ENCODE measurements at places on chromosomes 16 and 17.

- DNase-seq, result no peak
Observed at GRCh38 chr17:17760350-17760749, 76.4 kb downstream of the SREBF1 start.

- DNase-seq, result no peak
Observed at GRCh38 chr16:68644296-68644695, 814 bp upstream of the CDH3 start.

DNA sequence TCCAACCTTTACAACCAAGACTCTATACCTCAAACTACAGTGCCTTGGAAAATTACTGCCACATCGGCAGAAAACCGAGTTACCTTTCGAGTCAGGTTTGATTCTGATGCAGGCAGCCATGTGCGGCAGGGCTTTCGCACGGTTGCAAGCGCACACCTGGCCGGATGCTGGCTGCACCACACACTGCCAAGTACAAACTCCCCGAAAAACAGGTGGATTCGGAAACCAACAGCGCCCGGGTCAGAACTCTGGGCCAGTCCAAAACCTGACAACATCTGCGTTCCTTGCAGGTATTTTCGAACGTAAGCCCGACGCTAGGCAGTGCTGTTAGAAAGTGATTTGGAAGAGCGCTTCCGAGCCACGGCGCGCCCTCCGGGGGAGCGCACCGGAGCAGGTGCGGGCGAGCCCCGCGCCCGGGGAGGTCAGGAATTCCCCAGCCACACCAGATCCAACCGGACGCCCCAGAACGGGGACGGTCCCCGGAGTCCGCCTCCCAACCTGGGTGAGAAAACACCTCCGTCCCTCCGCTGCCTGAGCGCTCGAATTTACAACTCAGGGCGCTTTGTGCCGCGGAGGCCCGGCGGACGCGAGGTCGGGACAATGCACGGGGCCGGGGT, 1.2 kb downstream of the USP7 start:
- DNase-seq, result no peak

GRCh38 chr16:87921236-87921773, 15.0 kb downstream of the CA5A start:
- DNase-seq, result no peak

- no peak for DNase-seq
Observed at GRCh38 chr17:71849783-71850768, 270.7 kb upstream of the SOX9 start.

GRCh38 chr16:80114699-80115098, 426.1 kb upstream of the DYNLRB2 start:
- DNase-seq, result no peak

- DNase-seq, result no peak
Observed at GRCh38 chr16:86772671-86773353, 194.5 kb downstream of the FOXL1 start.

DNA sequence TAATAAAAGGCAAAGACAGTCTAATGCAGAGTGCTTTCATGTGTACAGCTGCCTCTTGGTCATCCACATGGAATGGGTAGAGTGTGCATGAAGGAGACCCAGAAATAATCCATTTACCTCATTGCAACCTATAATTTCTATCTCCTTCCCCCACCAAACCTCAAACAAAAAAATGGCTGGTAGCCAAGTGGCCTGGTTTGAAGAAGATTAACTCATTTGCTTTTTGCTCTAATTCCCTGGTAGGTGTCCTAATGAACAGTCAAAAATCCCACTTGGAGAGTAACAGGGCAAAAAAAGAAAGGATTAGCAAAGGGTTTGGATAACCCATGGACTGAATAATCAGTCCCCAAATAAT, 13.0 kb upstream of the LYRM9 start:
- no peak for DNase-seq

- no peak for DNase-seq
Observed at GRCh38 chr17:56431736-56432135, 161.8 kb upstream of the NOG start.

DNA sequence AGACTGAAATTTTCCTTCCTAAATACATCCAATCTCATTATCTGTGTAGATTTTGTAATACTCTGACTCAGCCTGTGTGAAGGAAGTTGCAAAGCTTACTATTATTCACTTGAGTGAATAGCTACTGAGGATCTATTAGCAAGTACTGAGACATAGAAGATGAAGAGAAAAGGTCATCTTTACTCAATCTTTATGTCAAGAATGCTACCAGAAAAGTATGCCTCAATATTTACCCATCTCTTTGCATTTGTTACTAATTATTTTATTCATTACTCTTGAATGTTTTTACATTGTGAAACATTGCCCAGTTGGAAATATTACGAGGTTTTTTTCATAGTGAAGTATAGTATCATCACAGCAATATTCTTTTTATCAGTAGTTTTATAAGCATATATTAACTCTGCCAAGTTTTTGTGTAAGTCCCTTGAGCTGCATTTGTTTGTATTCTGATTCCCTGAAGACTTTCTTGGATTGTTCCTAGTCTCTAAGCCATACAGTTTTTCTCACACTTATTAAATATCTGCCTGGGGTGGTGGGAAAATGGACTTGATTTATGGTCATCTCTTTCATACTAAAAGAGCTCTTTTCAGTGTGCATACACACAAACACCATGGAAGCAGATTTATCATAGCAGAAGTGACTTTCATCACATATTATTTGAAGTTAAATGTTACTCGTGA, 110.4 kb downstream of the MRTFB start:
- DNase-seq, result no peak

- DNase-seq, result no peak
Observed at GRCh38 chr16:73023752-73024570, 24.0 kb downstream of the ZFHX3 start.

GRCh38 chr17:18993905-18994526, 10.5 kb downstream of the FAM83G start:
- DNase-seq, result no peak

GRCh38 chr17:71287071-71287823, 833.6 kb upstream of the SOX9 start:
- DNase-seq, result no peak

DNA sequence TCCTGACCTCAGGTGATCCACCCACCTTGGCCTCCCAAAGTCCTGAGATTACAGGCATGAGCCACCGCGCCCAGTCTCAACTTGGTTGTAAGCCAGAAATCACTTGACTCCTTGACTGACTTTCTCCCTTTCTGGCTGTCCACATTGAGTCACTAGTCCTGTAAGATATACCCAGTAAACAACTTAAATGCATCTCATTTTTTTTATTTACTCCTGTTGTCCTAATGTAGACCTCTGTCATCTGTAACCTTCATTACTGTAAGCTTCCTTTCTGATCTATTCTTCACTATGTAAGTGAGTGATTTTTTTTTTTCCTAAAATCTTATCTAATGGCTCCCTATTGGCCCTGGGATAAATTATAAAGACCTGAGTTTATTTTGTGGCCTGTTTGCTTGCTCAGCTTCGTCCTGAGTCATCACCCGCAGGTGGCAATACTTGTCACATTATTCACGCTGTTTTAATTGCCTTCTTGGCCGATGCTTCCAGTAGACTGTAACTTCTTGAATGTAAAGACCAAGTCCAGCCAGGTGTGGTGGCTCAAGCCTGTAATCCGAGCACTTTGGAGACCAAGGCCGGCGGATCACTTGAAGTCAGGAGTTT, 41.0 kb downstream of the PAFAH1B1 start:
- no peak for DNase-seq

GRCh38 chr17:53722407-53722806, 100.3 kb upstream of the KIF2B start:
- DNase-seq, result no peak

- DNase-seq, result no peak
Observed at GRCh38 chr17:50890675-50891516, 24.7 kb upstream of the TOB1 start.

- peak; percentile 56 for DNase-seq
Observed at GRCh38 chr17:39753514-39754160, 15.9 kb downstream of the GRB7 start.

DNA sequence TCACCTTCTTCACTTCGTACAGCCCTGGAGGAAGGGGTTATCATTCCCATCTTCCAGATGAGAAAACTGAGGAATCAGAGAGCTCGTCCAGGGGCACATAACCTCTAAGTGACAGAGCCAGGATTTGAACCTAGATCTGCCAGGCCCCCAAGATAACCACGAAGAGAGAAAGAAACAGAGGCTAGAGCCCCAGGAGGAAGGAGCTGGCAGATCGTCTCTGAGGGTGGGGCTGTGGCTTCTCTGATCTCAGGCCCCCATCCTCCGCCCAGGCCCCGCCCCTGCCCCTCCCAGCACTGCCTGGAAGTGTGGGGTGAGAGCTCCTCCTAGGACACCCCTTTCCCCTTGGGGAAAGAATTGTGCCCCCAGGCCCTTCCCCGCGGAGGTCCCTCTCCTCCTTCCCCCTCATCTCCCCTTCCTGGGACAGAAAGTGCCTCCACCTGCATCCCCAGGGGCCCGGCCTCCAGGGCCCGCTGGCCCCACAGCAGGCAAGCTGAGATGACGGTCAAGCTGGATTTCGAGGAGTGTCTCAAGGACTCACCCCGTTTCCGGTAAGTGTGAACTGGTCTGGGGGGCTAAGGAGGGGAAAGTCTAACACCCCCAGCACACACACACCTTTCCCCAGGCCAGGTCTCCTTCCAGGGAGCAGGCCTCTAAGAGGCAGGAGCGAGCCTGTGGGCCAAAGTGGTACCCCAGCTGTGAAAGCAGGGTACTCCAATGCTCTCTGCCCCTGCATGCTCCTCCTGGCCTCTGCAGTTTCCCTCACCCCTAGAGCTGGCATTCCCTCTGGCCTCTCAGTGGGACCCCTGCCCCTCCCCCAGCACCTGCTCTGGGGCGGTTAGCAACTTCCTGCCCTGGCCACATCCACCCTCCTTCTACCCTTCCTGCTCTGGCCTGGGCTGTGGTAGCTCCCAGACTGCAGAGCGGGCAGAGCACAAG, at the start of gene ACAP1:
Gene ACAP1 (plus strand): TSS at position 290 of the 936 bp plus-strand sequence. CDS start 206 bp downstream, at position 496.
- no peak for DNase-seq

- DNase-seq, result no peak
Observed at GRCh38 chr16:87160701-87161337, 156.4 kb downstream of the C16orf95 start.

GRCh38 chr17:70184770-70185169, 15.4 kb downstream of the KCNJ2 start:
- DNase-seq, result no peak

DNA sequence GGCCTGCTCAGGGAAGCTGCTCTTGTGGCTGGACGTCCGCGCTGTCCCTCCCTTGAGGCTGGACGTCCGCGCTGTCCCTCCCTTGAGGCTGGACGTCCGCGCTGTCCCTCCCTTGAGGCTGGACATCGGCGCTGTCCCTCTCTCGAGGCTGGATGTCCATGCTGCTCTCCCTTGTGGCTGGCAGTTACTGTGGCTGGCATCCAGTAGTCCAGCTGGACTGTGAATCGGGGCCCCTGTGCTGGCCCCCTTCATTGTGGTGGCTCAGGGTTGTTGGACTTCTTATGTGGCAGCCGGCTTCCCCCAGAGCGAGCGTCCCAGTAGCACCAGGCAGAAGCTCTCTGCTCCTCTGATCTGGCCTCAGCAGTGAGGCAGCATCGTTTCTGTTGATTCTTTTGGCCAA, 141.5 kb downstream of the IRF8 start:
- DNase-seq, result no peak

DNA sequence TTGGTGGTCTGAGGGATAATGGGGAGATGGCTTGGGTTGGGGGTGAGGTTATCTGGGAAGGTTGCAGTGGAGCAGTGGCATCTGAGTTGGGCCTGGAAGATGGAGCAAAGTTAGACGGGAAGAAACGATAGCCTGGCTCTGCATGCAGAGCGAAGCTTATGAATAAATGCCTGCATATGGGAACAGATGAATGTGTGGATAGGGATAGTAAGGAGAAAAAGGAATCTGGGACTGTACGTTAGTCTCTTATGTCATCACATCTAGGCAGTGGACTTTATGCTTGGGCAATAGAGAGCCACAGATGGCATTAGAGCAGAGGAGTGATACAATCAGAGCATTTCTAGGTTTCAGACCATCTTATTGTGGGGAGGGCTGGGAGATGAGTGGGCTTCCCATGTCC, 33.0 kb downstream of the CPNE2 start:
- no peak for DNase-seq

DNA sequence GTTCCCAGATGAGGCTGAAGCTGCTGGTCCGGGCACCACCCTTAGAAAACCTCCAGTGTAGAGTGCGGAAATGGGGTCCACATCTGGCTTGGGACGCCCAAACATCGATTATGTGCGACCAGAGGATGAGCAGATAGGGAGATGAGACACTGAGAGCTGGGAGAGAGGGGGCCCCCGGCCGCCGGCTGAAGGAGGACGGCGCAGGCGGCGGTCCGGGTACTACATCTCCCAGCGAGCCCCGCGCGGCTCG, 182 bp upstream of the SPECC1 start:
- DNase-seq, result no peak

GRCh38 chr16:56204816-56205215, 13.5 kb downstream of the GNAO1 start:
- DNase-seq, result no peak

- no peak for DNase-seq
Observed at GRCh38 chr17:78227455-78227916, 3.9 kb upstream of the TMEM235 start.

GRCh38 chr16:83899272-83899897, 470 bp downstream of the MLYCD start:
- DNase-seq, result peak; percentile 60

GRCh38 chr16:30775392-30776188, 11.4 kb downstream of the ZNF629 start:
- DNase-seq, result peak; percentile 90

- DNase-seq, result no peak
Observed at GRCh38 chr16:88804552-88805339, 1.2 kb downstream of the CDT1 start.

GRCh38 chr16:51201604-51202003, 50.5 kb upstream of the SALL1 start:
- no peak for DNase-seq

DNA sequence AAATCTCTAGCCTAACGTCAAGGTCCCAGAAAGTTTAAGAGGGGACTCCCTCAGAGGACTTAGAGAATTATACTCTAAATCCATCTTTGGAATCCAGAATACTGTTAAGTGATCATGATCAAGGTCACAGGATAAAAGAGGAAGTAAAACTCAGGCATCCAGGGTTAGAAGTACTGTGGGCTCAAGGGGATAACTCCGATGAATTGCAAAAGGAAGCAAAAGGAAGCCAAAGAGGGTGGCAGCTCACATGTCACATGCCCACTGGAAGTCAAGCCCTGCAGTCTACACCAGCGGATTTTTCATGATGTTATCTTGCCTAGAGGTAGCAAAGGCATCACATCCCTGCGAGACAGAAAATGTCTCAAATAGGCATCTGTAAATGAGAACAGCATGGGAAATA, 3.8 kb downstream of the ZNF821 start:
- DNase-seq, result no peak
